Peyer's patch (tissue), 4 donors: ENCODE measurements at places on chromosomes 5 and 9.

DNA sequence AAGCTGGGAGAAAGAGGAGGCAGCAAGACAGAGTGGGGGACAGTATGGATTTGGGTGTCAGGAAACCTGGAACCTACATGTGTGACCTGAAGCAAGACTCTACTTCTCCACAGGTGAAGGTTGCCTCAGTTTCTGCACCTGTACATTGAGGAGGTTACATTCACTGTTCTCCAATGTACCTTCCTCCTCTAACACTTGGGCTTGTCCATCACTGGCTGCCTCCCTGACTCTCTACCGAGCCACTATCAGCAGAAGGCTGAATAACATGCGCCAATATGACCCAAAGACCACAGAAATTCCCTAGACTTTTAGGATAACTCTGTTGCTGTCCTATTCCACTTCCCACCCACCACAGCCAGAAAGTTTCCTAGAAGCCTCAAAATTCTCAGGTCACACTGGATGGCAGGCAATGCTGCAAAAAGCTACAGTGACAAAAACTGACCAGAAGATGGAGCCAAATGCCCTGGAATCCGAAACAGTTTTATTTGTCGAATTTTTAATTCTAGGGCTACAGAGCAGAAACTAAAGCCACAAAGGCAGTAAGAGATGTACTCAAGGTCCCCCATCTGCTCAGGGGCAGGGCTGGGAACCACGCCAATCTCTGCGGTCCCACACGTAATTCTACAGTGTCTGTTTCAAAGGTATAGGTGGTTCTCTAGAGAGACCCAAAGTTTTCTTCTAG, 64.4 kb downstream of the FAM114A2 start:
- DNase-seq: no peak

- DNase-seq: no peak
These were observed 62.9 kb downstream of the FBXO38 start for GRCh38 chr5:148446611-148447010.

GRCh38 chr9:112819635-112820496, 69.3 kb downstream of the SNX30 start:
- DNase-seq: no peak

DNA sequence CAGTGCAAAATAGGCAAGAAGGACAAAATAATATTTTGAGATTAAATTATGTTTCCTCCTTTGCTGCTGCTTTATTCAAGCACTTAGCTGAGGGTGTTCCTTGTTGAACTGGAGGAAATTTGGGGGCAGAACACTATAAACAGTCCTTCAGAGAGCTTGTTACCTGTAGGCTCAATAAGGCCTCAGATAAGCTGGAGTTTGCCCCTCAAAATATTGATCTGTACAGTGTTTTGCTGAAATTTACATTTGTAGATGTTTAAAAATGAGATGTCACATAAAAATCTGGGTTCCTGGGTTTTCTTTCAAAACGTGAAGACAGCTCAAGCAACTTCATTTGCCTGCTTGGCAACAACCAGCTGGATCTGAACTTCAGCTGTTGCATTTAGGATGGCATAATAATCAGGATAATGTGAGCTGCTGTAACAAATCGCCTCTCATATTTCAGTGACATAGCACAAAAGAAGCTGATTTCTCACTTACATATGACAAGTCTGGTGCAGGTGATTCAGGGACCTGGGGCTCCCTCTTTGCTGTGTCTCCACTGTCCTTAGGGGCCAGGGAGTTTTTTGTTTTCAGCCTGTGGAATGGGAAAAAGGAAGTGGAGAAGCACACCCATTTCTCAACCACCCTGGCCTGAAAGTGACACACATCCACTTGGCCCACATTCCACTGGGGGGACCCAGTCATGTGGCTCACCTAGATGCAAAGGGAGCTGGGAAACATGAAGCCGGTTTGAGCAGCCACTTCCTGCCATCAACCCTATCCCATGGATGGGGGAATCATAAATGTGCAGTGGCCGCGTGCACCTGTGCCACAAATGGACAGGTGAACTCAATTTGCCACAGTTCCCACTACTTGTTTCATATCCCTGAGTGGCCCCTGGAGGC, 2.4 kb upstream of the PSAT1 start:
- DNase-seq: no peak

GRCh38 chr9:3758816-3759576, 233.2 kb upstream of the RFX3 start:
- DNase-seq: no peak

DNA sequence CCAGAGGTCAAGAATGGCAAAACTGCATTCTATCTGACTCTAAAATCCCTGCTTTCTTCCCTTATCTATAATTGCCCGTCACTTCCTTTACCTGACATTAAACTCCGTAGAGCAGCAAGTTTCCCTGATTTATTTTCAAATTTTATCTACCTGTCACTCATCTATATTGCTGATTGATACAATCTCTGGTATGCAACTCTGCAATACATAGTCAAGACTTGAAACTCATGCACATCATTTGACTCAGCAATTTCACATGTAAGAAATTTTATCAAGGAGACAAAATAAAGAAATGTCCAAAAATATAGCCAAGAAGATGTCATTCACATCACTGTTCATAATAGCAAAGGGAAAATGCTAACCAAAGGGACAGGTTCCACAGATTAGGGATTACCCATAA, 39.5 kb downstream of the FBXW11 start:
- no peak for DNase-seq

DNA sequence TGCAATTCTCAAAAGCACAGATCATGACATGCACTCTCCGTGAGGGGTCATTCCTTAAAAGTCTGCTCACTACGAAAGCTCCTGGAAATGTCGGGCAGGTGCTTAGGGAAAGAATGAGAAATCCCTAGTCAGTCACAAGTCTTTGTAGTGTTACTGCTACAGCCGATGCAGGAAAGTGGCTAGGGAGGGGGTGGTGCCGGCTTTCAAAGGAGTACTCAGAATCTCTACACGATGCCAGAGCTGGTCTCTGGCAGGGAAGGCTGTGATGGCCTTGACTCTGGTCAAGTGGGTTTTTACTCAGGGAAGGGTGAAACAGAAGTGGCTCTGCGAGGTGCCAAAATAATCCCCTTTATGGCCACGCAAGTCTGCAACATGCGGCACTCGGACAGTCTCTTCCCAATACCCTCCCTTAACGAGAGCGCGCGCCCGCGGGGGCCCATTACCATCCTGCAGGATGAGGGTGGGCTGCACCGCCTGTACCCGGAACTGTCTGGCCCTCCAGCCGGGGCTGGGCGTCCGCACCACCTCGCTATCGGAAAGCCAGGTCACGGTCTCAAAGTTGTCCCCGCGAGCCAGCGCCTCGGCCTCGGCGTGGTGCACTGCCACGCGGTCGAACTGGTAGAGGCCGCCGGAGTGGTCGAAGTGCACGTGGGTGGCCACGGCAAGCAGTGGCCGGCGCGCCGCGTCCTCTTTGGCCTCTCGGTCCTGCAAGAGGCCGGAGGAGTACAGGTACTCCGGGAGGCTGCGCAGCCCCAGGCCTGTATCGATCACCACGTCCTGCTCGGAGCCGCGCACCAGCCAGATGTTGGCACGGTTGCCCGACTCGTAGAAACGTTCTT, 956 bp downstream of the MBLAC2 start:
- DNase-seq: no peak

DNA sequence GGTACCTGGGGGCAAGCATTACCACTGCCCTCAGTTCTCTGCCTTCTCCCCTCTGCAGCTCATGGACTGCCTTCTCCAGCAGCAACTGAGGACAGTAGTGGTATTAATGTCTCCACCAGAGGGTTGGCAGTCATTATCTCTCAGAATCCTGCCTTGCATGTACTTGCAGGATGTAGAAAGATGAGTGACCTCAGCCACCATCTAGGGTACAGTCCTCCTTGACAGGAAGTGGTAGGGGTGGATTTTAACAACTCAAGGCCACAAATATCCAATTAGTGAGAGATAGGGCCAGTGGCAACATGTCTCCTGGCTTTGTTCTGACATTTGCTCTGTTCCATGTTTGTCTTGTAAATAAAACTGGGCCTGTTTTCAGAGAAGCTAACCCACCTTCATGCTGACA, 47.2 kb downstream of the F2R start:
- DNase-seq: no peak

GRCh38 chr5:10352430-10353240, 860 bp upstream of the MARCHF6 start:
- DNase-seq: no peak

DNA sequence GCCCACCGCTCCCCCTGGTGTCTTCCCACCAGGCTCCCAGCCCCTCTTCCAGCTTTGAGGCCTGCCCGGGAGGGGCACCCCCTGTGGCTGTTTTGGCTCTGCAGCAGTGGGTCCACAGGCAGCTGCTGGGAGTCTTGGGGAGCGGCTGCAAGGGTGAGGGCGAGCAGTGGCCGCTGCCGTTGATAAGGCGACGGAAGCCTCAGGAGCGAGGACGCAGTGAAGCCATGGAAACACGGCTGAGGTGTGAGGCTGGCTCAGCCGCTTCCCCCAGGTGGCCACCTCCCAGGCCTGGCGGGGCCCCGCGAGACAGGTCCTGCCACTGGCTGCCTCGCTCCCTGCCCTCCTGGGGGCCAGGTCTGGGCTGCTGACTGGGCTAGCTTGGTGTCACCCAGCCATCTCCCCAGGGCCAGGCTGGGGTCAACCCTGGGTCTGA, 41.5 kb downstream of the CXXC5 start:
- DNase-seq: no peak

- peak; percentile 76 for DNase-seq
These were observed 5.8 kb upstream of the POMT1 start for GRCh38 chr9:131496844-131497405.

DNA sequence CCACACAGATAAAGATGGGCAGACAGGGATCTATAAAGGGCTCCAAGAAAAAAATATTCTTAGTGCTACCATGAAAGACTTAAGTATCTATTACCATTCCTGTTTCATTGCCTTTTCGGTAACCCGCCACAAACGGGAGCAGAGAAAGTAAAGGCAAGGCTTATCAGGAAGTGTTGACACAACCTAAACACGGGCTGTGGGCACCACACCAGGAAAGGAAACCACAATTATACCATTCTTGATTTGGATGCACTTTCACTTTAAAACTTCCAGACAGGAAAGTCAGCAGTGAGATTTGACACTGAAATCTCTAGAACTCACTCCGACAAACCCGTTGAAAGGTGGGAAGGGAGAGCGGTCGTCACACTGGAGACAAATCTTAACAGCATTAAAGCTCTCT, 6.5 kb downstream of the TLE1 start:
- no peak for DNase-seq

- no peak for DNase-seq
These were observed 19.4 kb downstream of the WNT8A start for GRCh38 chr5:138103319-138103637.

GRCh38 chr9:16401701-16402100, 468.8 kb downstream of the BNC2 start:
- no peak for DNase-seq

DNA sequence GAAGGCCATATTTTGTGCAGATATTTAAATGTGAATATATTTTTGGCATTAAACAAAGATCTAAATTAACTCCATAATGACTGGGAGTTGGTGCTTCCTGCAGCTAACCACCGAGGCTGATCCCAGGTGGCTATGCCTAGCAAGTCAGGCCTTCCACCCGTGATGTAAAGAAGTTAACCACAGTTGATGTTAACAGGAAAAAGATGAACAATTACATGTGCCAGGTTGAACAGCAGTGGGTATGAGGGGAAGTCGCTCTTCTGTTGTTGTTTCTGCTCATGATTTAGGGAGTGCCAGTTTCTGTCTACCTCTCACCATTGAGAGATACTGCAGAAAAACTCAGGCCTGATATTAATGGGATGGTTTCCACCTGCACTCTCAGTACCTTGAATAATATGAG, 334.3 kb downstream of the EBF1 start:
- no peak for DNase-seq

DNA sequence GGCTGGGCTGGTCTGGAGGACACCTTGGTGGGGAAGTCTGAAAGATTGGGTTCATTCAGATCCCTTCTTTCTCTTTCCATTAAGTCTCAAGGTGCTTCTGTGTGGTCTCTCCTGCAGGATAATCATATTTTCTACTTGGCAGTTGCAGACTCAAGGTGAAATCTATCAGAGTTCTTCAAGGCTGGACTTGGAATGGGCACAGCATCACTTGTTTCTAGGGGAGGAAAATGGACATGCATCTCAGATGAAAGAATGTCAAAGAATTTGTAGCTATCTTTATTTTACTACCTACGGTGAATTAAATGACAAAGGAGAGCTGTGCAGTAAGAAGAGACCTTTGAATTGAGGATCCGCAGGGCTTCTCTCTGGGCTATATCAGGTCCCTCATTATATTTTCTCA, 69.8 kb upstream of the PAPPA start:
- no peak for DNase-seq

DNA sequence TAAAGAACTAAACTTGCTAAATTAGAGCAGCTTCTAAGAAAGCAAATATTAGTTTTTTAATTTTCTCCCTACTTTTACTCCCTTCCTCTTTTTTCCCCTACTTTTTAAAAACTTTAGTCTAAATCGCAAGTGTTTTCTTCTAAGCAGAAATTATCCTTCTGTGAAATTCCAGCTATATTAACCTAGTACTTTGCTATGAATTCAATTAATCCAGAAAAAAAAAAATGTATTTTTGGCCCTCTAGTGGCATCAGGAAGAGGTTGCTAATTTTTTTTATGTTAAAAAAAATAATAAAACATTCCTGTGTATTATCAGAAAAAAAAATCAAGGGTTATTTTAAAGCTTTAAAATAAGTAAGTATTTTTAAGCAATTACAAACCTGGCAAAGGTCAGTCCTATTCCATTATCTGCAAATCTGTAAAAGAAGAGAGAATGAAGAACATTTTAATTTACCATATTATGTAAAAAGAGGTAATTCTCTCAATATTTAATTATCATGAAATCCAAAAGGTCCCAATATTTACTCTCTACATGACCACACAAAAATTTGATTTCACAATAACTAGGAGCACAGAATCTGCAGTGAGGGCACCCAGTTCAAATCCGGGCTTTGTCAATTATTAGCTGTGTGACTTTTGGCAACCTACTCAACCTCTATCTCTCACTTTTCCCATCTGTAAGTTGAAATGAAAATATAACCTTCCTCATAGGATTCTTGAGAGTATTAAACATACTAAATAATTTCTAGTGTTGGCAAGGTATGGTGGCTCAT, 52.0 kb downstream of the CEMIP2 start:
- no peak for DNase-seq

GRCh38 chr5:82183828-82184227, 94.3 kb downstream of the RPS23 start:
- DNase-seq: no peak

DNA sequence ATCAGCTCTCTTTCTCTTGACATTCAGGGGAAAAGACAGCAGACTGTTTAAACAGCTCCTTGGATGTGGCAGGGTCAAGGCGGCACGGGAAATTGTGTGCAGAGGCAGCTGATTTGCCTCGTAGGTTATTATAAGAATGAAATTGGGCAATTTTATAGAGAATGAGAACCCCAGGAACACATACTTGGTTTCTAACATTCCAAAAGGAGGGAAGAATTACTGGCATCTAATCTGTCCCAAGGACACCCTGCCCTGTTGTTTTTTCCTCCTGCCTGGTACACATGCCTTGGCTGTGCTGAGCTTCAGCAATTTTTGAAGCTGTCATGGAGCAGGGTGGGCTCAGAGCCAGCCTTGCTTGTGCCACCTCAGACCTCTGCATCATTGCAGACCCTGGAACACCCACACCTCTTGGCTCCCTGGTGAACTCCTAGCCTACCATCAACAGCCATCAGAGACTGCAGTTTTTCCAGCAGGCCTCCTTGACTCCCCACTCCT, 143.6 kb downstream of the BOD1 start:
- DNase-seq: no peak

GRCh38 chr5:395156-395920, 47.6 kb upstream of the EXOC3 start:
- DNase-seq: peak; percentile 13

- DNase-seq: no peak
These were observed 593.7 kb downstream of the IRX1 start for GRCh38 chr5:4189317-4189716.

GRCh38 chr9:133540698-133541025, 6.2 kb downstream of the ADAMTSL2 start:
- DNase-seq: no peak

GRCh38 chr9:87180841-87181240, 233.5 kb upstream of the GAS1 start:
- no peak for DNase-seq
